ENCODE measurements at places on chromosomes 1 and 21. TPM values are rescaled to one million over a fixed set of nuclear protein-coding genes. Genes with fewer than 3 reads are reported as not detected.

- peak; percentile 41 for DNase-seq
Measured at GRCh38 chr1:152035539-152036266, 1.1 kb downstream of the S100A11 start.

GRCh38 chr1:207352554-207352953 lies 31.1 kb downstream of the CD55 start:
- no peak for DNase-seq

- no peak for DNase-seq
Measured at GRCh38 chr1:20719871-20720620, 2.2 kb upstream of the KIF17 start.

GRCh38 chr1:210797422-210797821 lies 336.5 kb downstream of the KCNH1 start:
- no peak for DNase-seq

DNA sequence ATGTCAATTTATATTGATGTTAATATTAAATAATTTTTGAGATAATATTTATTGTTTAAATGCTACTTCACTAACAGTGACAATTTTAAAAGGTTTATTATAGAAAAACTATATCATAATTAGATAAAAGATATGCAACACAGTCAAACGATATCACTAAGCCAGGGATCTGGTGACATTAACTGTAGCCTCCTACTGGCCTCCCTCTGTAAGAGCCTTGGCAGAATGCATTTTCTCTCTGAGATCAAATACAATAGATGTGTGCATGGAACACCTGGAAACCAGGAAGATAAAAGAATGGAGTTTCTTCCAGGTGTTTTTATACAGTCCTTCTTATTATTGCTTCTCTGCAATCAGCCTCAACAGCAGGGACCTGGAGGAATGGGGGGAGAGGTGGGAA lies 1762.1 kb downstream of the BRINP3 start:
- DNase-seq: peak; percentile 10

- DNase-seq: no peak
Measured at GRCh38 chr21:14602382-14602958, 56.4 kb upstream of the SAMSN1 start.

DNA sequence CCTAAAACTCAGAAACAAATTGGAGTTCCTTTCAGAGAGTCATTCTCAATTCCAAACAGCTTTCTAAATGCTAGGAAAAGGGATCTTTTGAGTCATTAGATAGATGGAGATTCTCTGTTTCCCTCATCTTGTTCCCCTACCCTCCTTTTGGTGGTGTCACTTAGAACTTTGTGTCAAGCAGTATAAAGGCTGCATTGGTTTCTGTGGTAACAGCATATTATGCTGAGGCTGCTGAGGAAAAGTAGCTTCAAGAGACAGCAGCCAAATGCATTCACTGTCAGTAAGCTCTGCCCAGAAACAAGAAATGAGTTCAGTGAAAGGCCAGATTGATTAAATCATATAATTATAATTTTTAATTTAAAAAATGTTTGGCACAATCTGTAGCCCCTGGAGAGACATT lies 144.1 kb downstream of the LRRC40 start:
- no peak for DNase-seq

DNA sequence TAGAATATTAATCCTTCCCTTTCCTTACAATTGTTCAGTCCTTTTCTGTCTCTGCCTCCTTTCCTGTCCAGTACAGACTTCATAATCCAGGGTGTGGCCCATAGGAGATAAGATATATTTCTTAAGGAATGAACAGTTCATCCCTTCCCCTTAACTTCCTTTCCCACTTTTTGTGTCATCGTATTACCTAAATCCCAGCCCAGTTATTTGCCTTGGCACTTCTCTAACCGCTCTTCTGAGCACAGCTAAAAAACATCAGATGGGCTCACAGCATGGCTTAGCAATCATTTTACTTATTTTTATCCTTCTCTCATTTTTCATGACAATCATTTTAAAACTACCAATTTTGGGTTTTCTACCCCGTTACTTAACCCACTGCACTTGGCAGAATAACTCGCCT lies 39.6 kb downstream of the F3 start:
- no peak for DNase-seq

GRCh38 chr21:44063151-44063912 lies 43.9 kb upstream of the PWP2 start:
- DNase-seq: no peak

- no peak for DNase-seq
Measured at GRCh38 chr1:62045574-62045973, 149.1 kb upstream of the L1TD1 start.

DNA sequence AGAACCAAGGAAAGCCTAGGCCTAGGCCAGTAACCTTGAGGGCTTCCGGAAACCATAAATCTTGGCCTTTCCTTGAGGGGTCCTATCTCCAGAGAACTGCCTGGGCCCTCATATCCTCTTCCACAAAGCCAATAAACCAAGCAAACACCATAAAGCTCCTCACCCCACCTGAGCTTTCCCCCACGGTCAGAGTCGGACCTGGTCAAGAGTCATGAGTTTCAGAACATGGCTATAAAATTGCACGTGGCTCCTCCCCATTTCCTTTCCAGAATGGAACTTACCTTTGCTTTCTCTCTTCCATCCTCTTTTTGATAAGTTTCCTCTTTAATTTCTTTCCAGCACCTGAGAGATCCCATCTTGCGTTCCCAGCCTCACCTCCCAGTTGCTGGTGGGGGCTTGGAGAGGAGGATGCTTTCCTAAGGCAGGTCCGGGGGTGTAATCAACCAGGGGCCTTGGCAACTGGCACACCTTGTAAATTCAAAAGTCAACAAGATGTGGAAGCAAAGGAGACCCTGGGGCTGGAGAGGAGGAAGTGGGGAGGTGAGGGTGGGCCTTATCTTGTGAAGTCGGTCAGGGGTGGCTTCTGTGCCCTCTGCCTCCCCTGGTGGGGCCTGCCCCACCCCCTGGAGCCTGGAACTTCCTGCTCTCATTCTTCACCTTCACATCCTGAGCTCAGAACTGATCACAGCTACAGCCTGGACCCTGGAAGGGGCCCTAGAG lies 259.9 kb downstream of the FOXD2 start:
- DNase-seq: no peak

DNA sequence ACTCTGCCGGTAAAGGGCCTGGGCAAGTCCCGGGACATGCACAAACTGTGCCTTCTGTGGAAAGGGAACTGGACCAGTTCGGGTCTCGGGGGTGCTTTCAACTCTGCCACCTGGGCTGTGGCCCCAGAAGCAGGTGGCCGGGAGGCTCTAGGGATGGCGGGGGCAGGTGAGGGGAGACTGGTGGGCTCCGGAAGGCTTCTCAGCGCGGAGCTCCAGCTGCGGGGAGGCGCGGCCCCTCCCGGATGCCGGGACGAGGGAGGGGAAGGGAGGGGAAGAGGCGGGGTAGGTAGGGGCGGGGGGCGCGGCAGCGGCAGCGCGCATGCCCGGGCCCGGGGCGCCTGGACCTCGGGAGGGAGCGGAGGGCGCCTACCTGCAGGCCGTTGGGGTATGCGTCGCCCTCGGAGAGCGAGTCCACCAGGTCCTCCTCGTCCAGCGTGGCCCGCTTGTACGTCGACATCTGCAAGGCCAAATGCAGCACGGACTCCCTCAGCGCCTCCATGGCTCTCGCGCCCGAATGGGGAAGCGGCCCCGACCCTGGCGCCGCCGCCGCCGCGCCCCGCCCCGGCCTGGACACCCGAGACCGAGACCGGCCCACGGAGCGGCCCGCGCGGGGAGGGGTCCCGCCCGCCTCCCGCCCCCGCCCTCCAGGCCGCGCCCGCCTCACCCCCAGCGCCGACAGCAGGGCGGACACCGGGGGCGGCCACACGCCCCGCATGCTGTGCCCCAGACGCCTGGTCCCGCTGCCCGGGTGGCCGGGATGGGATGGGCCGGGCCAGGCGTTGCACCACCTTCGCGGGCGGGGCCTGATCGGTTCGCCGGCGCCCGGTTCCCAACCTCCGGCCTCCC lies at the start of gene ECE1:
Gene ECE1 (minus strand): TSS at position 764 of the 846 bp plus-strand sequence. CDS start 49 bp downstream, at position 715.
- peak; percentile 50 for DNase-seq

GRCh38 chr1:160862203-160863060 lies at the start of gene CD244:
TSS of gene CD244 (minus strand) at chr1:160862887. CDS start at chr1:160862677, 210 bp downstream.
- DNase-seq: no peak

GRCh38 chr1:183580281-183580682 lies 10.0 kb downstream of the NCF2 start:
- DNase-seq: no peak

GRCh38 chr1:107009281-107009680 lies 47.2 kb upstream of the PRMT6 start:
- DNase-seq: no peak

GRCh38 chr1:234896477-234897389 lies 231.9 kb downstream of the TOMM20 start:
- no peak for DNase-seq

DNA sequence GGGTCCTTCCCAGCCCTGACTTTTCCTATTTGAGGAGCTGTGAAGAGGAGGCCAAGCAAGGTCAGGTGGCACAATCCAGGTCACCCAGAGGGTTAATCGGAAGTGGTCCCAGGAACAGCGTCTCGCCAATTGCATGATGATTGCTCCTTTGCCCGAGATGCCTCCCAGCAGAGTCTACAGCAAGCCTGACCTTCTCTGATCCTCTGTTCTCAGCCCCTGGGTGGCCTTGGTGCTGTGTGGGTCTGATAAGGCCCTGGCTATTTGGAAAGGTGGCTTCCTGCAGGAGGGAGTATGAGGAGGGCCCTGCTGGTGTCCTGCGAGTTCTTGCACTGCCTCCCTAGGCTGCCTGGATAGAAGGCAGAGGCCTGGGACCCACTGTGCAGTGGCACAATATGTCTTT lies 116.2 kb downstream of the FOXD2 start:
- DNase-seq: no peak

DNA sequence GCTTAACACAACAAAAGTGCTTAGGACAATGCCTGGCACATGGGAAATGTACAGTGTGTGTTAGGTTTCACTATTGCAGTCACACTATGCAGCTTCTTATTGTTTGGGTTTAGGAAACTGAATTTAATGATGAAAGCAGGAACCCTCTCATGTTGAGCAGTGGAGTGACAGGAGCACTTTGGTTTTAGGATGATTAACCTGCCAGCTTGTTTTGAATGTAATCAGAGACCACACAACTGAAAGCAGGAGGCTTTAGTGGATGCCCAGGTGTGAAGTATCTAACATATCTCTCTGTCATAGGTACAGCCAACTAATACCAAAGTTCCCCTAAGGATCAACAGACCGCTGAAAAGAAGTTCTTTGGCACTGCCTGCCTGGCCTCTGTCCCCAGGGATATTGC lies 406.9 kb upstream of the USP24 start:
- no peak for DNase-seq

- DNase-seq: no peak
Measured at GRCh38 chr21:26550326-26550725, 22.8 kb downstream of the CYYR1 start.

- DNase-seq: no peak
Measured at GRCh38 chr1:203028784-203029553, 2.7 kb downstream of the PPFIA4 start.

DNA sequence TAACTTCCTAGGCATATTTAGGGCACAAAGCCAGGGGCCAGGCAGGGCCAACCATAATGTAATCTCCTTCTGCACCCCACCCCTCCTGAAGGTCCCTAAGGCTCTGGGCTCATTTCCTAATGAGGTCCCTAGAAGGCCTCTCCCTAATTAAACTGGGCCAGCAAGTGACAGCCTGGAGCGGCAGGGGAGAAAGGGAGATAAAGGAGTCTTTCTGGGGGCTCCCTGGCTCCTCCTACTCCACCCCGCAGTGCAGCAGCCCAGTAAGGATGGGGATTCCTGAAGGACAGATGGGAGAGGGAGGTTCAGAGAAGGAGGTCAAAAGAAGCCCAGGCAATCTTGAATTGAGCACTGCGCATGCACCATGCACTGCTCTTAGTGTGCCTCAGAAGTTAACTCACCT lies 12.8 kb downstream of the LRP8 start:
- DNase-seq: no peak

- DNase-seq: no peak
Measured at GRCh38 chr1:31000301-31000700, 65.2 kb downstream of the PUM1 start.

- no peak for DNase-seq
Measured at GRCh38 chr1:204224655-204225054, 10.9 kb upstream of the GOLT1A start.

GRCh38 chr1:16067127-16067768 lies 6.2 kb downstream of the FAM131C start:
- peak; percentile 70 for DNase-seq

GRCh38 chr21:44802396-44803153 lies 955 bp upstream of the UBE2G2 start:
- no peak for DNase-seq

DNA sequence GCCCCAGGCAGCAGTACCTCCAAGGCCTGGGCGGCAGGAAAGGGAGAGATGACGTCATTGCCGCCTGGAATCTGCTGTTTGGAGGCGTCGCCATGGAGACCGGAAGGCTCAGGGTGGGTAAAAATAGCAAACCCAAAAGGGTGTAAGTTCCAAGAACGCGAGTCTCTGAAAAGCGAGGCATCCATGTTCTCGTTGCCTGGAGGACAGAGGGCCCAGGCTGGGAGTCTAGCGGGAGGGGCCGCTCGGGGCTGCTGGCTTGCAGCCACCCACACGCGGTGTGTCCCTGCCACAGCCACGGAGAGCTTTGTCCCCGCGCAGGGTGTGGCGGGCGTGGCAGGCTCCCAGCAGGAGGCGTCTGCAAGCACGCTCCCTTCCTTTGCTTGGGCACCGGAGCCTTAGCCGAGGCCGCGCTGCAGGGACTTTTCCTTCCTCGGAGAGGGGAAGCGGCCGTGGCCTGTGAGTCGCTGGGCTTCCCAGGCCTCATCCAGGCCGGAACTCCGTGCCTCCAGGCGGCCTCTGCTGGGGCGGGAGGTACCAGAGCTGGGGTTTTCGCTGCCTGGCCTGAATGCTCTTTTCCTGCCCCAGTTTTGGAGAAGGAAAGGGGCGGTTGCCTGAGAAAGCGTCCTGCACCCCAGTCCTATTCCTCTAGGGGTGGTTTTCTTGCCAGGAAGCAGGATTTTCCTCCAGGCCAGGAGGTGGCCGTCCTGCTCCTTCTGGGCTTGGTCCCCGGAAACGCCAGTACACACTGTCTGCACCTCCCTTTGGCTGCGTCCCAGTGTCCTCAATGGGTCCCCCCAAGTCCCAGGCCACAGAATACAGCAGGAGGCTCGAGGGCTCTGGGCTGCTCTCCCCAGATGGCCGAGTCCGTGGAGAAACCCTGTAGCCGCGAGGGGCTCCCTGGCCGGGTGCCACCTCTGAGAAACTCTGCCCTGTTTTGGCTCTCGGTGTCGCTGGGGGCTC lies 15.3 kb upstream of the SKI start:
- peak; percentile 74 for DNase-seq

- no peak for DNase-seq
Measured at GRCh38 chr21:41483973-41484372, 24.0 kb downstream of the TMPRSS2 start.

- DNase-seq: no peak
Measured at GRCh38 chr1:66752000-66752592, at the start of gene DYNLT5. TSS of gene DYNLT5 (plus strand) at chr1:66752459. CDS start at chr1:66754659, 2,200 bp downstream.

The SLC35A3 gene
- total RNA-seq: 31.2 TPM

The GBP5 gene
- total RNA-seq: 0.54 TPM

The PTAFR gene
- 2.5 TPM for total RNA-seq

The GPR3 gene
- 1.3 TPM for total RNA-seq

The MROH9 gene
- total RNA-seq: not detected

The ZNF648 gene
- total RNA-seq: 0.17 TPM

The SELENBP1 gene
- total RNA-seq: 9.8 TPM

The OR2L3 gene
- not detected for total RNA-seq

The ZNF496 gene
- total RNA-seq: 33.4 TPM

The CFAP141 gene
- total RNA-seq: not detected

The PGBD5 gene
- total RNA-seq: 37.8 TPM

The SELL gene
- total RNA-seq: 12.1 TPM

The CDKN2C gene
- total RNA-seq: 40.2 TPM

The TCP10L gene
- not detected for total RNA-seq

The DTL gene
- total RNA-seq: 37.7 TPM

The OR2T33 gene
- total RNA-seq: not detected

The CLCA4 gene
- not detected for total RNA-seq

The PLXNA2 gene
- 16.2 TPM for total RNA-seq

All from Calu3 (cell line).